Cerebellum (tissue), 4 donors: ENCODE measurements at places on chromosomes 6 and 20. TPM values are rescaled to one million over a fixed set of nuclear protein-coding genes. Genes with fewer than 3 reads are reported as not detected.

Gene CST5
- not detected for total RNA-seq

Gene MYLK2
- total RNA-seq, result 1.1 TPM

Gene MEP1A
- 0.09 TPM for total RNA-seq

Gene DAAM2
- 7.3 TPM for total RNA-seq

Gene SRMS
- not detected for total RNA-seq

Gene CCN6
- total RNA-seq, result not detected

Gene PDYN
- total RNA-seq, result 0.45 TPM
